Neural crest cell (in vitro differentiated cells): ENCODE measurements at places on chromosomes 3 and 15.

GRCh38 chr15:40006003-40006402 lies 33.0 kb downstream of the SRP14 start:
- H3K36me3 ChIP-seq, result peaks cover 23% of the 10 kb centered on the region
- no peak overlapping the region for H3K4me3 ChIP-seq
- DNase-seq, result no peak
- peaks cover 10% of the 10 kb centered on the region for H3K4me1 ChIP-seq
- H3K27ac ChIP-seq, result no peak overlapping the region
- H3K27me3 ChIP-seq, result no peaks in the 10 kb centered on the region

DNA sequence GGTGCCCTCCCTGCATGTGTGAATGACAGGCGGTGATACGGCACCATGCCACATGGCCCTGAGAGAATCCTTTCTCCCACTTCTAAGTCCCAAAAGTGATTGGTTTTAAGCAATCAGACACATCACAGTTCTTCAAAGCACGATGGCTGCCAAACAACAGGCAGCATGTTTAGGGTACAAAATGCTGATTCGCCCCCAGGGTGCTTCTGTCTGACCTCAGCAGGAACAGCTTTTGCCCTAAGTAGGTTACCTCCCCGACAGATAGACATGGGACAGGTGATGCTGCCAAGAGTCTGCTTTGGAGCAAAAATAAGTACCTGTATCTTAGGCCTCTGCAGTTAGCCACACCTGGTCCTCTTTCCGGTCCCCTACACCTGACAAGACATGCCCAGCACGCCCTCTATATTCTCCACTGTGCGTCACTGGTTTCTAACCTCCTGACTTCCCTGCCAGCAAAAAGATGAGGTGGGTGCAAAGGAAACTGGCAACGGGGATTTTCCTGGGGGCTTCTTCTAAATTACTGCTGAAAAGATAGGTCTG lies 549.8 kb downstream of the FOXP1 start:
- no peaks in the 10 kb centered on the region for H3K27me3 ChIP-seq
- H3K36me3 ChIP-seq, result peaks cover 6% of the 10 kb centered on the region
- H3K4me1 ChIP-seq, result no peaks in the 10 kb centered on the region
- no peak overlapping the region for H3K27ac ChIP-seq
- H3K4me3 ChIP-seq, result no peak overlapping the region

DNA sequence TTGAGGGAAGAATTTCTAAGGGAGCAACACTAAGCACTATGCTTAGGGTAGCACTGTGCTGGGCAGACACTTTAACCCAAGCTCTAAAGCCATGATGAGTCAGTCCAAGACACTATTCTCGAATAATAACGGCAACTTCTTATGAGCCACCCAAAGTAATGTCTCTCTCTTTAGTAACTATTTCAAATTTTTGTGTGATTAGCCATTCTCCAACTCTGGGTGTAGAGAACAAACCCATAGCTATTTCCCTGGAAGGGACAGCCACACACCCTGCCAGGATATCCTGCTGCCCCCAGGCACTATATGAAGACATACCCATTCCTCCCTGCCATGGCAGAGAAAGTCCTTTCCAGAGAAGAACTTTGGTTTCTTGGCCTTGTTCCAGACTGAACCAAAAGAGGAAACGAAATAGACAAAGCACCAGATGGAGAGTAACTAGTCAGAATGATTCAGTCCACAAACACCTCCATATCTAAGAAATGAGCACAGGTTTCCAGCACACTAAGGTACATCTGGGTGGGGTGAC lies 384.9 kb upstream of the THBS1 start:
- no peaks in the 10 kb centered on the region for H3K27me3 ChIP-seq
- H3K36me3 ChIP-seq, result no peaks in the 10 kb centered on the region

DNA sequence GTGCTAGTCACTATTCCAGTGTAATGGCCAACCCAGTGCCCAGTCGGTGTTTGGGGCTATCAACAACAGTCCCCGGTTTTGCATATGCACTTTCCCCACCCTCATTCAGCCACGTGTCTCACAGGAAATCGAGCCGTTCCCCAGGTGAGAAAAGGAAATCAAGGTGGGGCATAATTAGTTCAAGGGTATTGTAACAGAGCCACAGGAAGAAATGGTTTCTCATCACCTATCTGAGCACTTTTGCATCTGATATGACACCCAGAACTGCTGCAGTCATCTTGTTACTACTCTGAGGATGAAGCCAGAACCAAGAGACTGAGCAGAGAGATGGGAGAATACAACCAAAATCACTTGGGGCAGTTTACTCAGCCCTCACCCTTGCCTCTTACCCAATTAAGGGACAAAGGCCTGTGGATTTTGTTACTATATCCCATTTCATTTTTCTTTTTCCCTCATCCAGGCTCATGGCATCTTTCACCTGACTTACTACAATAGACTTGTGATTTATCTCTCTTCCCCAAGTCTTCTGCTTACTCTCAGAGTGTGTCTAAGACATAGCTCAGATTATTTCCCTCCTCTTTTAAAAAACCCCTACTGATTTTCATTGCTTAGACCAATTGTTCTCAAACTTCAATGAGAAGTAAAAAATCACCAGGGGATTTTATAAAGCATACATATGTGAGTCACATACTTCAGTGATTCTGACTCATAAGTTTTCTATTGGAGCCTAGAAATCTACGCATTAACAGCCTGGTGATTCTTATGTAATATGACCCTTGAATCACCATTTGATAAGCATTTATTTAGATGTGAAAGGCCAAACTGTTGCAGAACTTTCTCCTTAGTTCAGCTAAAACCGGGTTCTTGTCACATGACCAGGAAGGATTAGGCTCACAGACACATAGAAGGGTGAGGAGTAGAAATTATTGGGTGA lies 40.5 kb downstream of the TRAT1 start:
- no peaks in the 10 kb centered on the region for H3K4me1 ChIP-seq
- no peaks in the 10 kb centered on the region for H3K36me3 ChIP-seq
- no peaks in the 10 kb centered on the region for H3K27me3 ChIP-seq
- H3K27ac ChIP-seq, result no peak overlapping the region

GRCh38 chr3:59135096-59135495 lies 85.3 kb upstream of the CFAP20DC start:
- no peaks in the 10 kb centered on the region for H3K36me3 ChIP-seq
- no peak for DNase-seq
- H3K27me3 ChIP-seq, result no peaks in the 10 kb centered on the region
- no peak overlapping the region for H3K4me3 ChIP-seq

- peaks cover 4% of the 10 kb centered on the region for H3K36me3 ChIP-seq
- H3K27me3 ChIP-seq, result no peaks in the 10 kb centered on the region
- no peak overlapping the region for H3K4me3 ChIP-seq
- peak overlapping the region; percentile 38 for H3K27ac ChIP-seq
- H3K4me1 ChIP-seq, result peaks cover 31% of the 10 kb centered on the region
- no peak for DNase-seq
Observed at GRCh38 chr3:111968319-111969054, 10.3 kb upstream of the ABHD10 start.

- H3K4me3 ChIP-seq, result no peak overlapping the region
- H3K36me3 ChIP-seq, result no peaks in the 10 kb centered on the region
- no peak for DNase-seq
Observed at GRCh38 chr15:70172566-70173225, 75.0 kb upstream of the TLE3 start.

DNA sequence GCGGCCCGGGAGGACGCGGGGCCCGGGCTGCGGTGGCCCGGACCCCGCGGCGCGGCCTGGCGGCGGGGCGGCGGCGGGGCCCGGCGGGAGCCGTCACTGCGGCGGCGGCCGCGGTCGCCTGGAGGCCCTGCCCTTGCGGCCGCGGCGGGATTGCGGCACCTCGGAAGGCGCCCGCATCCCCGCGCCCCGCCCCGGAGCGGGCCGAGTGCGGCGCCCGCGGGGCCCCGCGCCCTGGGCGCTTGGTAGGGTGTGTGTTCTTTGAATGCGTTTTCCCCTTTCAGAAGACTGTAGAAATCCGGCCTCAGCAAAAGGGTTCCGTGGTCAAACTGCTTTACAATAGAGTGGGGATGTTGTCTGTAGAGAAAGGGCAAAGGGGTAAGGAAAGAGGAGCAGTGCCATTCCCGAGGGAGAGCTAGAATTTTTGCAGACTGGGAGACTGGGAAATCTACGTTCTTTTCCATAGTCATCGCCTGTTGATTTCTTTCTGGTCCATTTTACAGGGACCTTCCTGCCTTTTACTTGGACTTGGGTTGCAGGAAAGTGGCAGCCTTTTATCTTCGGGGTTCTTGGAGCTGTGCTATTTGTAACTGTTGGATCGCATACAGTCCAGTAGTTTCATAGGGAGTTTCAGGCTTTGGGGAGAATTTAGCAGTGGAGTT lies 630 bp downstream of the SNRK start:
- no peaks in the 10 kb centered on the region for H3K36me3 ChIP-seq
- DNase-seq, result peak; percentile 11
- peak overlapping the region; percentile 90 for H3K27ac ChIP-seq
- H3K4me3 ChIP-seq, result peak overlapping the region; percentile 96
- H3K27me3 ChIP-seq, result peaks cover 12% of the 10 kb centered on the region
